ENCODE measurements at places on chromosomes 5 and 9.

GRCh38 chr5:149117970-149118369 is 23.3 kb upstream of the ABLIM3 start:
- no peak for DNase-seq

GRCh38 chr5:62578540-62578939 is at the start of gene LRRC70:
LRRC70 (plus strand) TSS chr5:62578819; CDS start chr5:62579439, 620 bp downstream.
- DNase-seq, result no peak

GRCh38 chr5:78058625-78059024 is 235.9 kb downstream of the AP3B1 start:
- no peak for DNase-seq

DNA sequence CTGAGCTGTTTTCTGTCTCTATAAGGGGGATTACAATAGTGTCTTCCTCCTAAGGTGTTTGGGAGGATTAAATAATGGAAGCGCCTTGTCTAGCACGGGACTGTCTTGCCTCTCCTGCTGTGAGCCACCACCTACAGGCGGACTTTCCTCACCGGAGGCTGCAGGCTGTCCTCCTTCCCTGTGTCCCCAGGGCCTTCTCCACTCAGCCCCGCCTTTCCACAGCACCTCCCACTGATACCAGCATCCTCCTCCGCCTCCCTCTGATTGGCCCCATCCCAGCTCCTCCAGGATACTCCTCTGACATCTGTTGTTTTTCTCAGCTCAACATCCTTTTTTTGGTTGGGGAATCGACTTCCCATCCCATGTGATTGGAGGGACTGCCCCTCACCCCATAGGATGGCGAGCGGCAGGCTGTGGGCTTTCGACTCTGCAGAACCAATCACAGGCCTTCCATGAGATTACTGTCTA is 851 bp upstream of the ZDHHC12 start:
- no peak for DNase-seq

- no peak for DNase-seq
These were observed 393.3 kb downstream of the KIF4B start for GRCh38 chr5:155406815-155407214.

- peak; percentile 95 for DNase-seq
These were observed 1.1 kb upstream of the TRIM41 start for GRCh38 chr5:181221792-181222629.

DNA sequence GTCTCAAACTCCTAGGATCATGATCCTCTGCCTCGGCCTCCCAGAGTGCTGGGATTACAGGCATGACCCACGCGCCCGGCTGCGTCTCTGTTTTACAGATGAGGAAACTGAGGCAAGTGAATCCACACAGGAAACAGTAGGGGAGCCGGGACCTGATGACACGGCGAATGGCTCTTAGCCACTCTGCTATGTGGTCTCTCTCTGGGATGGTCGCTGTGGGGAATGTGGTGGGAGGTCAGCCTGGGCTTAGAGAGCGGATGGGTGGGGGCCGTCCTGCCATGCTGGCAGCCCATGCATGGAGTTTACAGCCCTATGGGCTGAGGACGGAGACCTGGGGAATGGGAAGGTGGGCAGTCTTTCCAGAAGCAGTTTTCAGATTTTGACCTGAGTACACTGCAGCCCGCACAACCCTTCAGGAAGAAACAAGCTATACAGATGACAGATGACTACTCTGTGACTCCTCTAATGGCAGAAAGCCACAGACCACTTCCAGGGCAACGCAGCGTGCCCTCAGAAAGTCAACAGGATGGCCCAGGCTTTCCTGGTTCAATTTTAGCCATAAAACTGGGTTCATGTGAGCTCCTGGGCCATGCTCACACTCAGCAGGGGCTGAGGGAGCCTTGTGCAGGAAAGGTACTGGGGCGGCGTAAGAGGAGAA is 136.1 kb upstream of the RAPGEF1 start:
- DNase-seq, result no peak

DNA sequence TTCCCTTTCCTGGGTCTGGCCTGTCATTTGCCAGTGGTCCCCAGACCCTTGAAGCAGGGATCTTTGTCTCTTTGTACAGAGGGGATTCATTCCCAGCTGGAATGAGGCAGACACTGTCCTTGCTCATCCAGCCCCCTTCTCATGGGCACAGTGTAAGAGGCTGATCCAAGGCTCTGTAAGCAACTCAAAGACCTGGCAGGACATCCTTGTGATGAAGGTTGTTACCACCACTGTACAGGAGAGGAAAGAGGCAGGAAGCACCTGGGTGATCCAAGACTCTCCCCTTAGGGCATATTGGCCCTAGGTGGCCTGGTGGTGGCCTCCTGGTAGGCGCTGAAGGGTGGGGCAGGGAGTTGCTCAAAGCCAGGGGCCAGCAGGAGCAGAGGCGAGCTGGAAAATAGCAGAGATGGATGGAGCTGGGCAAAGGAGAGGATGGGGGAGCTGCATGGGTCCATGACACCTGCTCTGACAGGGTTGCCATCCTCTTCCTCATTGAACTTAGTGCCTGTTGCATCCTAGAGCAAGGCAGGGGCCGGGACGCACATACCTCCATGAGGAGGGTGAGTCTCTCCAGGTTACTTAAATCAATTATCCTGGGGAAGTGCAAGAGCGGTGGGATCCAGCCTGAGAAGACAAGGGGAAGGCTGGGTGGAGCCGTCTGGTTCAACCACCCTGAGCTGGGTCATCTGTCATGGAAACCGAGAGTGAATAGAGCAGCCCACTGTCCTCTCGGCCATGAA is 9.8 kb upstream of the GADD45G start:
- DNase-seq, result no peak

- DNase-seq, result no peak
These were observed 320.2 kb downstream of the FAM170A start for GRCh38 chr5:119949426-119949999.

DNA sequence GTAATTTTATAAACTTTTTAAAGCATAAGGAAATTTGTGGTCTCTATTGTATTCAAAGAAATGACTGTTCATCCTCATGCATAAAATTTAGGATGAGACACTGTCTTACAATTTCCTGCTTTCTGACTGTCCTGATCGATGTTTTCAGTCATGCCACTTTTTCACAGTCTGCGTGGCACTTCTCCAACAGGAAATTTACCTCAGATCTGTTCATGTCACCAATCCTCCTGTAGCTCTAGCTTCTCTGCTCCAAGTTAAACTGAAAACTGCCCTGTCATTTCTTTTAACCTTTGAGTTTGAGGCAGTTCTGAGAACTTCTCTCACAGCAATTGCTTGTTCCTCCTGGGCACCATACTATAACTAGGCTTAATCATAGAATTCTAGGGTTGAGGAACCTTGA is 455.1 kb downstream of the EFNA5 start:
- no peak for DNase-seq

DNA sequence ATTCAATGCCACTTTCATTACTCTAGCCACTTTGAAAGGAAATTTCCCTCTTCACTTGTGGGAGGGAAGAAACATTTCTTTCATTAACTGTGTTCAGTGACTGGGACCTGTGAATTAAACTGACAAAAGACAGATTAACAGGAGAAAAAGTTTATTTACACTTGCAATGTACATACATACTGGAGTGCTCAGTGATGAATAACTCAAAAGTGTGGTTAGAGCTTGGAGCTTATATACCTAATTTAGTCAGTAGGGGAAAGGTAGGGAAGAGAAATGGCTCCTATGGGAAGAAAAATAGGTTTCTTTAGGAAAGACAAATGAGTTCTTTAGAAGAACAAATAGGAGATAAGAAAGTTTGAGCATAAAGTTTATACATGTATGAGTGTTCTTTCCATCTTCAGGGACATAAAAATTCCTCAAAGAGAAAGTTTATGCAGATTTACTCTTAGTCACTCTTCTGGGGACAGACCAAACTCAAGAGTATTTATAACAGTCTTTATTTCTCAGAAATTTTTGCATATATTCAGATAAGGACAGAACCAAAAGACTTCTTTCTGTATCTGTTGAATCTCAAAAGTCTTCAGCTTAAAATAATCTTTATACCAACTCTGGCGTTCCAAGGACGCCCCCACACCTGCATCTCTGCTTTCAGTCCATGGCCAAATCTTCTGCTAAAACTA is 120.0 kb upstream of the RAI14 start:
- DNase-seq, result no peak

DNA sequence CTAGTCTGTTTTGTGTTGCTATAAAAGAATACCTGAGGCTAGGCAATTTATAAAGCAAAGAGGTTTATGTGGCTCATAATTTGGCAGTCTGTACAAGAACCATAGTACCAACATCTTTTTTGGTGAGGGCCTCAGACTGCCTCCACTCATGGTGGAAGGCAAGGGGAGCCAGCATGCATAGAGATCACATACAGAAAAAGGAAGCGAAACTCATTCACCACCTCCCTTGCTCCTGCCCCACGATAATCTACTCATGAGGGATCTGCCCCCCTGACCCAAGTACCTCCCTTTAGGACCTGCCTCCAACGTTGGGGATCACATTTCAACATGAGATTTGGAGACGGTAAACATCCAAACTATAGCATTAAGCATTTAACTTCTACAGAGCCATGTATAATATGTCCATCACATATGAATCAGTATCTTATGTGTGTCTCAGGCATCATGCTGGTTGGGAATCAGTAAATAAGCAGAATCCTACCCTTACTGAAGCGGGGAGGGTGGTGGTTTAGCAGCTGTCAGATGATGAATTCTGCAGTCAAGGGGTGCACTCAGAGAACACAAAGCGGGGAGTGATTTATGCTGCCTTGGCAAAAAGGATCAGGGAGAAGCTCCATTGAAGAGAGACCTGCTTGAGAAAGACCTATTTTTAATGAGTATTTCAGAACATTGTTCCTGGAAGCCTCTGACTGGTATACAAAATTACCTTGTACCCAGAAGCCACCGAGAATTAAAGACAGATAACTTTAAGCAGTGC is 34.8 kb downstream of the HMGXB3 start:
- DNase-seq, result no peak

GRCh38 chr5:51391175-51391574 is 7.9 kb downstream of the ISL1 start:
- no peak for DNase-seq

DNA sequence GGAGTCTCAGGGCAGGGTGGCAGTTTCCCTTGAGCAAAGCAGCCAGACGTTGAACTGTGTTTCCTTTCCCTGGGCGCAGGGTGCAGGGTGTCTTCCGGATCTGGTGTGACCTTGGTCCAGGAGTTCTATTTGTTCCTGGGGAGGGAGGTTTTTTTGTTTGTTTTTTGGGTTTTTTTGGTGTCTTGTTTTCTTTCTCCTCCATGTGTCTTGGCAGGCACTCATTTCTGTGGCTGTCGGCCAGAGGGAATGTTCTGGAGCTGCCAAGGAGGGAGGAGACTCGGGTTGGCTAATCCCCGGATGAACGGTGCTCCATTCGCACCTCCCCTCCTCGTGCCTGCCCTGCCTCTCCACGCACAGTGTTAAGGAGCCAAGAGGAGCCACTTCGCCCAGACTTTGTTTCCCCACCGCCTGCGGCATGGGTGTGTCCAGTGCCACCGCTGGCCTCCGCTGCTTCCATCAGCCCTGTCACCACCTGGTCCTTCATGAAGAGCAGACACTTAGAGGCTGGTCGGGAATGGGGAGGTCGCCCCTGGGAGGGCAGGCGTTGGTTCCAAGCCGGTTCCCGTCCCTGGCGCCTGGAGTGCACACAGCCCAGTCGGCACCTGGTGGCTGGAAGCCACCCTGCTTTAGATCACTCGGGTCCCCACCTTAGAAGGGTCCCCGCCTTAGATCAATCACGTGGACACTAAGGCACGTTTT is 3.5 kb upstream of the PHYHD1 start:
- no peak for DNase-seq

DNA sequence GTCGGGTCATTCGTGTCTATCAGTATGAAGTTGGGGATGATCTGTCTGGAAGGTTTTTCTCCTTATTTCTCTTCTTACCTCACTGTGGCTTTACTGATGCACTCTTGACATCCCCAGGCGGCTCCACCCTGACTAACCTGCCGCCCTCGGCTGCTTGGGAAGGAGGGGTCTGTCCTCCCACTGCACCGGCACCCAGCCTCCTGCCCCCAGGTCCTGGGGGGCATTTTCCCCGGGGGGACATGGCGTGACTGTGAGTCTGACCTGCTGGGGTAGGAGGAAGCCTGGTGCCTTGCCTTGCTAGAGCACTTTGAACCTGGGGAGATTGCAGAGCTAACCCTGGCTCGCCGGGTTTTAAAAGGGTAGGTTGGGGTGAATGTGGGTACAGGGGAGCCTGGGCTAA is 27.5 kb downstream of the DYNC2I2 start:
- no peak for DNase-seq

- DNase-seq, result no peak
These were observed 126.4 kb upstream of the CXCL14 start for GRCh38 chr5:135705141-135705631.

GRCh38 chr9:13952906-13953305 is 361.0 kb downstream of the NFIB start:
- DNase-seq, result no peak

- DNase-seq, result no peak
These were observed 48.1 kb downstream of the SPATA31C2 start for GRCh38 chr9:88090151-88090581.

DNA sequence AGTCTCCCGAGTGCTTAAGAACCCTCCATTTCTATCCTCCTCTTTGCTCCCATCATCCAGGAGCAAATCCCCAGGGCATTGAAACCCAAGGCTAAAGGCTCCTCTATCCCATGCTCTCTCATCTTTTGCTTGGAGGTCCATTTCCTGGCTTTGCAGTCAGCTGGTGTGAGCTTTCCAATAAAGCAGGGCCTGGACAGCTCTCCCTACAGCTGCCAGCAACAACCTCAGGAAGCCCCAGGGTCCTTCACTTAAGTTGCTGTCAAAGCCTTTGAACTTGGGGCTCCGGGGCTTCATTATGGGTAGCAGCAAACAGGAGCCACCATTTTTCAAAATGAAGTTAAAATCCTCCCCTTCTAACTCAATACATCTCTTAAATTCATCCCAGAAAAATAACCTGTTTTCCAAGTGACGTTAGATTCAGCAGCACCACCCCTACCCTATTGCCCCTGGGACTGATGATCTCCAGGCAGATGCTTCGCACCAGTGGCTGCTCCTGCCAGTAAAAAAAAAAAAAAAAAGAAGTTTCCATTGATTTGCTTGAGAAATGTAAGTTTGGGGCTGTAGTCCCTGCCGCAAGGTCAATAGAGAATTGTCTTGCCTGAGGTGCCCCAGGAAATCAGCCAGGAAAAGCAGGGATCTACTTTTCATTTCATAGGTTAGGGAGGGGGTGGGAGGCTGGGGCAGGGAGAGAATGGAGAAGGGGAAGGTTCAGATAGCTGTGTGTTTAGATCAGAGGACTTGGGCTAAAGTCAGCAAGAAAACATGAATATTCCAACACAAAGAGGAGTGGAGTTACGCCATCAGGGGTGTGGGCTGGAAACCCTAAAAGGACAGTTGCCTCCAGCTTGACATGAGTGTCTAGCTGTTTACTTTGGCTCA is 83.8 kb upstream of the IL6ST start:
- DNase-seq, result no peak

- no peak for DNase-seq
These were observed 42.6 kb upstream of the NAA35 start for GRCh38 chr9:85898332-85898731.
